Stimulated activated CD4-positive, alpha-beta T cell treated with anti-CD3 and anti-CD28 coated beads, Interleukin-1b, Interleukin-23, amount 100 ng/mL, for 4 hours (primary cell): ENCODE measurements at places on chromosomes 5 and 9.

DNA sequence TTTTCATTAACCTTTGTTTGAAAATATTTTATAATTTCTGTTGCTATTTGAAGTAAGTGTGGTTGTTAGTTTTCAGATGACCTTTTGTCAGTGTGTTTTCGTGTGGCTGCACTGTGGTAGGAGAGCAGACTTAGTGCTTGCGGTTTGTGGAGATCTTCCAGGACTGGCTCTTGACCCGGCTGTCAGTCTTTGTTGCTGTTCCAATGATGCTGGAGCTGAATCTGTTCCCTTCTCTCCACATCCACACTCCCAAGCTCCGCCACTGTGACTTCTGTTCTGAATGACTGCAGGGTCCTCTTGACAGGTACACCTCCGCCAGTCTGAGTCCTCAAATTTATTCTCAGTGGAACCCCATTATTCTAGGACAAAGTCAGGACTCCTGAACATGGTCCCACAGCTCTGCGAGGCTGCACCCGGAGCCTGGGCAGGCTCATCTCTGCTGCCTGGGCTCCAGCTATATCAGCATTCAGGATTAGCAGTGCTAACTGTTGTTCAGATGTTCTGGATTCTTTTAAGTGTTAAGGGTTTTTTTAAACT is 126.0 kb downstream of the WNK2 start:
- DNase-seq, result no peak

GRCh38 chr5:78504704-78505677 is 143.6 kb downstream of the LHFPL2 start:
- DNase-seq, result no peak

GRCh38 chr9:132239999-132240840 is 78.4 kb downstream of the NTNG2 start:
- DNase-seq, result no peak

GRCh38 chr9:115412656-115413055 is 294.7 kb upstream of the TNC start:
- no peak for DNase-seq

- DNase-seq, result no peak
Observed at GRCh38 chr9:130024597-130024994, 18.4 kb downstream of the FNBP1 start.

GRCh38 chr5:78879516-78879915 is 105.6 kb downstream of the ARSB start:
- DNase-seq, result no peak

DNA sequence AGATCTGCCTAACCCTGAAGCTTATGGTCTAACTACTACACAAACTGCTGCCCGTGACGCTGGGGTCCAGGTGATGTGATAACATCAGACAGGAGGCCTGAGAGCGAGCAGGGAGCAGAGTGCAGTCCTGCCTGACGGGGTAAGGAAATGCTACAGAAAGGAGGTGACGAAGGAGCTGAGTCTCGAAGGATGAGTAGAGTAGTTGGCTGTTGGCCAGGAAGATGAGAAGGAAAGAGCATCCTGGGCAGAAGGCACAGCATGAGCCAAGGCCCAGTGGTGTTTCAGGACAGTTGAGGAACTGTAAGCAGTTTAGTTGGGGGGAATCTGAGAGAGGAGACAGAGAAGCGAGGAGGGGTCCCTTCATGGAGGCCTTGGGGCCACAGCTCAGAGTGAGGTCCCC is 136.0 kb upstream of the TBC1D2 start:
- DNase-seq, result no peak

DNA sequence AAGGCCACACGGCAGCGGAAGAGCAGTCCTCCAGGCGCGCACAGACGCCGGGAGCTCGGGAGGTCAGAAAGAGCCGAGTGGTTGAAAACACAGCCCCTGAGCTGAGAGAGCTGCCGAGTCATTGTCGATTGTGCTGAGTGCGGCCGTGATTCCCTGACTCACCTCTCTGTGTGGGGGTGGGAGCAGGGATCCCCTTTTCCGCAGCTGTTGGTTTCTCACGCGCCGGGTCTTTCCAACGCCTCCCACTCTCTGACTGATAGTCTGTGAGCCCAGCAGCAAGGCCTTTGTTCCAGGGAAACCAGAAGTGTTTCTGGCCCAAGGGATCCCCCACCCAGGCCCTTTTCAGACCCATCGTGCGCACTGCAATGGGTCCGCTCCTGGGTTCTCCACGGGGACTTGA is 97.3 kb downstream of the MRPL36 start:
- DNase-seq, result no peak

- no peak for DNase-seq
Observed at GRCh38 chr9:81822967-81823366, 105.3 kb upstream of the SPATA31D4 start.

- DNase-seq, result no peak
Observed at GRCh38 chr5:3392306-3392939, 203.2 kb upstream of the IRX1 start.

DNA sequence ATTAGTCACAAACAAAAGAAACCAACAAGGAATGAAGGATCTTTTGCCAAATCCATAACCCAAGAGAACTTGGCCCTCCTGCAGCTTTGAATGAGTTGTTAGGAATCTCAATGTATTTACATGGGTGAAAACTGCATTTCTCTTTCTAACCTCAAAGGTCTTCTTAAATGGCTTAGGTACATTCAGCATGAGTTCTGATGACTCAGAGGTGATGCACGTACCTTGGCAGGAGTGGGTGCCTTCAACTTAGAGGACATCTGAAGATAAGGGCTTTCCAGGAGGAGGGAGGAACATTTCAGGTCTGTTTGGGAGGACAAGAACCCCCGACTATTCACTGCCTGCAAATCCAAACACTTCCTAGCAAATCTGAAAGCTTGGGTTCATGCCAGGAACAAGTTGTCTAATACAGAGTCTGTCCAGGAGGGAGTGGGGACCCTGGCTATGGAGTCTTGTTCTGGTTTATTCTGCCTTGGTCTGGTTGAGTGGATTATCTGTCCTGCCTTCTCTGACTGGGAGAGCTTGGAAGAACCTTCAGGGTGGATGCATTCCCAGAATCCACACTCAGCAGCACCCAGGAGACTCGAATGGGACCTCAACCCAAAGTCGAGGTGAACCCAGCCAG is 65.7 kb downstream of the IRX2 start:
- DNase-seq, result no peak

DNA sequence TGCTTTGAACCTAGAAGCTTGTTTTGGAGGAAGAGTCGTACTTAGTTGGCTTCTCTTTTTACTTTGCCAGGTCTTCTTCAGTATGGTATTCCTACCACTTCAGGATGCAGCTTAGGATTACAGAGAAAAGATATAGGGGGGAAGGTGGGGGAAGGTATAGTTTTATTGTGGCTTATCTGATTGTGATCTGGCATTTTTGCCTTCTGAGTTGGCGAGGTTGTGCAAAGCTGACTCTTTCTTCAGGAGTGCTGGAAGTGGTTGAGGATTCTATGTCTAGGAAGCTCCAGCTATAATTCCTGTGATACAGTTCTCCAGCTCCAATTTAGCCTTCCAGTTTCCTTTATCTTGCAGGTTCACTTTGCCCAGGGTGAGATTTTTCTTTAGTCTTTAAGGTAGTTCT is 7.0 kb downstream of the CDC42SE2 start:
- DNase-seq, result no peak

DNA sequence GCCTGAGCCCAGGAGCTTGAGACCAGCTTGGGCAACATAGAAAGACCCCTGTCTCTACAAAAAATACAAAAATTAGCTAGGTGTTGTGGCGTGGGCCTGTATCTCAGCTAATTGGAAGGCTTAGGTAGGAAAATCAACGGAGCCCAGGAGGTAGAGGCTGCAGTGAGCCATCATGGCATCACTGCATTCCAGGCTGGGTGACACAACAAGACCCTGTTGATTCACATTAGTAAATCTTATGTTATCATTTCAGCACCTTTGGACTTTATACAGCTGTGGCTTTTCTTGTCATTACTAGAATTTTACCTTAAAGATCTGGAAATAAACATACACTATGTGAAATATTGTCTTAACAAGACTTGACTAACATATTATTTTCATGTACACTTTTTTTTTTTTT is 185.0 kb downstream of the ZNF608 start:
- DNase-seq, result no peak

GRCh38 chr9:3578786-3579185 is 53.0 kb upstream of the RFX3 start:
- no peak for DNase-seq

DNA sequence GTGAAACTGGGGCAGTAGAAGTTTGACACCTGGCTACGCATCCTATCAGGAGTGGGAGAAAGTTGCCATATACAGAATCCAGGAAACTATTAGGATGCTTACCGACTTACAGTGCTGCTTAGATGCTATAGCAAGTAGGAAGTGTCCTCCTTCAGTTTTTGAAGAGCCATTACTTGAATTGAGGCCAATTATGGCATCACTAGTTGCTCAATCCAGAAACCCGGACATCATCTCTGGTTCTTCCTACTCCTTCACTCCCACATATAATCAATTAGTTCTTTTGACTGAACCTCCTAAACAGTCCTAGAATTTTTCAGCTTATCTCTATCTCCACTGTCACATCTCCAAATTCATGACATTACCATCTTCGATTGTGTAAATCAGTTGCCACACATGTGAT is 41.8 kb upstream of the UGCG start:
- DNase-seq, result no peak

DNA sequence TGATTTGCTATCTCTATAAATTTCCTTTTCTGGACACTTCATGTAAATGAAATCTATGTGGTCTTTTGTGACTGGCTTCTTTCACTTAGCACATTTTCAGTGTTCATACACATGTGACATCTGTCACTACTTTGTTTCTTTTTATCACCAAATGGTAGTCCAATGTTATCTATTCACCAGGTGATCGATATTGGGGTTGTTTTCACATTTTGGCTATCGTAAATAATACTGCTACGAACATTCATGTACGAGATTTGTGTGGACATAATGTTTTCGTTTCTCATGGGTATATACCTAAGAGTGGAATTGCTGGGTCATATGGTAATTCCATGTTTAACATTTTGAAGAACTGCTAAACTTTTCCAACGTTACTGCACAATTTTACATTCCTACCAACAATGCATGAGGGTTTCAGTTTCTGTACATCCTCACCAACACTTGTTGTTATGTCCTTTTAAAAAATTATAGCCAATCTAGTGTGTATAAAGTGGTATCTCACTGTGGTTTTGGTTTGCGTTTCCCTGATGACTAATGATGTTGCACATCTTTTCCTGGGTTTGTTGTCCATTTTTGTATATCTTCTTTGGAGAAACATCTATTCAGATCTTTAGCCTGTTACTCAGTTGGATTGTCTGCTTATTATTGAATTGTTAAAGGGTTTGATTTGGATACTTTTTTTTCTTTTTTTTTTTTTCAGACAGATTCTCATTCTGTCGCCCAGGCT is 263.0 kb downstream of the PDZD2 start:
- DNase-seq, result no peak

DNA sequence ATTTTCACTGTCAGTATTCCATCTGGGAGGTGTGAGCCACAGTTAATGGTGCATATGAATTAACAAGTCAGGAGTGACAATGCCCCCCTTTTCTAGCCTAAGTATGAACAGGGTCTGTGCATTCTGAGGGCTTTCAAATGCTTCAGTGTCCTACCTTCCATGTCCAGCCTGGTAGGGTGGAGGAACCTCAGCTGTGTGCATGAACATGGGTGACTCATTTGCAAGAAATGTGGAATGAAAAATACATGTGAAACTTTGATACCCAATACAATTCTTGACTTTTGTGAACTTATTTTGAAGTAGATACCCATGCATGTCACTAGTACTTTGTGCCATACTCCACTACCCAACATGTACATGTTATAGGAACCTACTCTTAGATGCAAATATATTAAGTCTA is 375.8 kb downstream of the SEMA5A start:
- no peak for DNase-seq

DNA sequence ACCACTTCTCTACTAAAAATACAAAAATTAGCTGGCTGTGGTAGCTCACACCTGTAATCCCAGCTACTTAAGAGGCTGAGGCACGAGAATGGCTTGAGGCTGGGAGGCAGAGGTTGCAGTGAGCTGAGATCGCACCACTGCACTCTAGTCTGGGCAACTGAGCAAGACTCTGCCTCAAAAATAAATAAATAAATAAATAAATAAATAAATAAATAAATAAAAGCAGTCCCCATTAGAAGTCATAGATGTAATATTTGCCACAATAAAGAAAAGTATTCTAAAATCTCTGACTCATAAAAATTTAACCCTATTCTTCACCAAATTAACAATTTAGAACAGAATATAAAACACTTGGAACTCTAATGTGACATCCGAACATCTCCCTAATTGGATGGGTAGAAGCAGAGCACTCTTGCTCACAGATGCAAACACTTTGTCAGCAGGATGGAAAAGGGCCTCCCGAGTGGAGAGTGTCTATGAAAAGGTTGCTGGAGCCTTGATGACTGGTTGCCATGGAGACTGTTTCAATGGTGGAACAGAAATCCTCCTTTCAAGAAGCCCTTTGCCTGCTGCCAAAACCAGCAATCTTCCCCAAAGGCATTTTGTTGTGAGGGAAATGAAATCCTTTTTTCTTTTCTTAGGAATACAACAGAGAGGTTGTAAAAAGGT is 38.9 kb upstream of the TRAF1 start:
- DNase-seq, result no peak

DNA sequence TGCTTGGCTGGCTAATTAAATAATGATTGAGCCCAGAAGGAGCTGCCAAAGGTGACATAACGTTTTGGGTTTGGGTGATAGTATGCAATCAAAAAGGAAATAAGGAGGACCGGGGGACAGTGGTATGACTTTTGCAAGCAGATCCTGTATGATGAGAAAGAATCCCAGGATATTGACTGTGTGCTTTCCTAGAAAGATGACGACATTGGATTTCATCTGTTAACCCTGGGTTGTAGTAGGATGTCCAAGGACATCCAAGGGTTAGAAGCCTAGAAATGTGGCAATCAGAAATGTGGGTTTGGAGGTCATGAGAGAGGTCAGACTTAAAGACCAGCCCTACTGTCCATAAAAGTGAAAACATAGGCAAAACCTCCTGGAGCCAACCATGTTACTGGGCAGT is 50.3 kb upstream of the HMHB1 start:
- no peak for DNase-seq

GRCh38 chr5:10351919-10352318 is 1.6 kb upstream of the MARCHF6 start:
- no peak for DNase-seq

DNA sequence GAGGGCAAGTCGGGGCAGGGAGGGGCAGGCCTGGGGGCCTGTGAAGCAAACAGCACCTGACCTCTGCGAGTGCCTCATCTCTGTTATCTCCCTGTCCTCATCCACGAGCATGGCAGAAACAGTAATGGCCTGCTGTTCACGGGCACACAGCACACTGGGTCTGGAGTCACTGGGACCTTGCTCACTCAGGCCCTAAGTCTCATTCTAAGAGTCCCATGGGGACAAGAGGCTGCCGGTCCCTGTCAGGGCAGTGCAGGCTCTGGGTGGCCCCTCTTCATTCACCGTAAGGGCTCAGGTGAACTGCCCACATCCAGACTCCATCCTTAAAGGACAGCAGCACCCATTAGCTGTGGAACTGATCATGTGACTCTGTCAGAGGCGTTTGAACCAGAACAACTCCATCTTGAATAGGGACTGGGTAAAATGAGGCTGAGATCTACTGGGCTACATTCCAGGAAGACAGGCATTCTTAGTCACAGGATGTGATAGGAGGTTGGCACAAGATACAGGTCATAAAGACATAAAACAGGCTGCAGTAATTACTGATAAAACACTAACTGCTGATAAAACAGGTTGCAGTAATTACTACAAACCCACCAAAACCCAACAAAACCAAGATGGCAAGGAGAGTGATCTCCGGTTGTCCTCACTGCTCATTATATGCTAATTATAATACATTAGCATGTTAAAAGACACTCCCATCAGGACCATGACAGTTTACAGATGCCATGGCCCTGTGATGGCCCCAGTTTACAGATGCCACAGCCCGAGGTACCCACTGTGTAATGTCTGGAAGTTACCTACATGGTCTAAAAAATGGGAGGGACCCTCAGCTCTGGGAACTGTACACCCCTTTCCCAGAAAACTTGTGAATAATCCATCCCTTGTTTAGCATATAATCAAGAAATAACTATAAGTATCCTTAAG is 28.7 kb downstream of the BICD2 start:
- DNase-seq, result no peak
